Caki2 (cell line): ENCODE measurements at places on chromosomes 1 and 21.

DNA sequence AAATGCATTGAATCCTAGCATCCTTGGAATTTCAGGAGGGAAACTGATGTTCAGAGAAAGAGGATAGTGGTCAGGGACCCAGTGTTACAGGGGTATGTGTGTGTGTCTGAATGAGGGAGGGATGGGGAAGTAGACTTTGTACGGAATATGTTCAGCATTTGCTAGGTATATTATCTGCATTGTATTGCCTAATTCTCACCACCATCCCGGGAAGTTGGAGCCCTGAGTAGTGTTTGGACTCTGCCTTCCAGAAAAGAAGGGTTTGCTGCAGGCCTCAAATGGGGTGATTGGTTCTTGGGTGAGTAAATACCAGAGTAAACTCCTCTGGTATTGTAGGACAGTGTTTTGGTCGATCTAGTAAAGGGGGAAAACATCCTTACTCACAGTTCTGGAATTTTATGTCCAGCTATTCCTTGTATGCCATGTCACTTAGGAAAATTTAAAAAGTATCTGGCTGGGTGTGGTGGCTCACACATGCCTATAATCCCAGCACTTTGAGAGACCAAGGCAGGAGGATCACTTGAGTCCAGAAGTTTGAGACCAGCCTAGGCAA lies 7.1 kb upstream of the ZNF496 start:
- DNase-seq, result no peak

DNA sequence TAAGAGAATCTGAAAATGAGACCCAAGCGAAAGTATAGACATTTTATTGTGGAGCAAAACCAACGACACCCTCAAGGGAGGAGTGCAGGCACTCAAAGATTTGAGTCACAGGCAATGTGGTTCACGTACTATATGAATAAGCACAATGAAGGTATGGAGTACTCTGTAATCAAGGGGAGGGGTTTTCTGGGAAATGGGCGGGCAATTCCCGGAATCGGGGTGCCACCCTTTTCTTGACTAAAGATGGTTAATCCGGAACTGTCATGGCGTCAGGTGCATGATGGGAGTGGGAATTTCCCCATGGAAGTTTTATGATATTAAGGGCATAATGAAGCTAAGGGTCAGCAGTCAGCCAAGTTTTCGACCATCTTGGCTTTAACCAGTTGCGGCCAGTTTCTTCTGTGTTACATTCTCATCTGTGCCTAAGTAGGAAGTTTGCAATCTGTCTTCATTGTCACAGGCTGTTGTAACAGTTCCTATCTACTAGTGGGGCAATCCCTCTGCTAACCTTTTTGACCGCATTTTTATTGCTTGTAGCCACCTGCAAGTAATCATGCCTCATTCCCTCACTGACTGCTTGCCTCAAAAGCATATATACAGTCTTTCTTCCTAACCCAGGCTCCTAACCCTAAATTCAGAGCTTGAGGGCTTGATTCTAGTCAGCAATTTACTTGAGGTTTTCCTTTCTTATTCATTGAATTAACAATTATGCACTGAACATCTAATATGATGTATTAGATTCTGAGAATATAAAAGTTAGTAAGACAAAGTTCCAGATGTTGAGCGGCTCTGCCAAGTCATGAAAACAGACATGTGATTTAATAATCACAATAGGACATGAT lies 775 bp upstream of the AIM2 start:
- DNase-seq, result no peak

DNA sequence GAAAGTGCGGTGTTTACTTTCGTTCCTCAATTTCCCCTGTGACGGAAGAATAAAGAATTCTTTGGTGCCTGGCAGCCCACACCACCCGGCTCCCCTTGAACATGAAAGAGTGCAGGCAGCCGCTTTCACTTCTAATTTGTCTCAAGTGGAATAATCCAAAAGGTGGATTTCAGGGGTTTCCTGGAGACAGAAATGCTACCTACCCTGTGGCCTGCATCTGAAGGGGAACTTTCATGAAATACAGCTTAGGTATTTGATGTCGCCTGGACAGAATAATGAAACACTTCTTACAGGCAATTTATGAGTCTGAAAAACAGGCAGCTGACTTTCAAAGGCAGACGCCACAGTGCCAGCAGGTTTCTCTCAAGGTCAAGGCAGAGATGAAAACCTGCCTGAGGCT lies 169.5 kb upstream of the USP24 start:
- DNase-seq, result no peak

DNA sequence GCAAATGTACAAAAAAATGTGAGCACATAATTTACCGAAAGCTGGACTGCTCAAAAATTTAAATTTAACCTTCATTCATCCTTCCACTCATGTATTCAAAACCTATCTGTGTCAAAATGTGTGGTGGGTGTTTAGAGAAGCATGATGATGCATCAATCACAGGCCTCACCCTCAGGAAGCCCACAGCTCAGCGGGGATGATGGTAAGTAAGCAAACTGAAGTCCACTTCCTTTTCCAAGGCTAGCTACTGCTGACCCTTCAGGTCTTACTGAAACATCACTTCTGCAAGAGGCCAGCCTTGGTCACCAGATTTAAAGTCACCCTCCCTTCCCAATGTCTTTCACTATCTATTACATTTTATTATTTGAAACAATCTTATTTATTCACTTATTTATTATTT lies 254.5 kb downstream of the DNM3 start:
- DNase-seq, result no peak

DNA sequence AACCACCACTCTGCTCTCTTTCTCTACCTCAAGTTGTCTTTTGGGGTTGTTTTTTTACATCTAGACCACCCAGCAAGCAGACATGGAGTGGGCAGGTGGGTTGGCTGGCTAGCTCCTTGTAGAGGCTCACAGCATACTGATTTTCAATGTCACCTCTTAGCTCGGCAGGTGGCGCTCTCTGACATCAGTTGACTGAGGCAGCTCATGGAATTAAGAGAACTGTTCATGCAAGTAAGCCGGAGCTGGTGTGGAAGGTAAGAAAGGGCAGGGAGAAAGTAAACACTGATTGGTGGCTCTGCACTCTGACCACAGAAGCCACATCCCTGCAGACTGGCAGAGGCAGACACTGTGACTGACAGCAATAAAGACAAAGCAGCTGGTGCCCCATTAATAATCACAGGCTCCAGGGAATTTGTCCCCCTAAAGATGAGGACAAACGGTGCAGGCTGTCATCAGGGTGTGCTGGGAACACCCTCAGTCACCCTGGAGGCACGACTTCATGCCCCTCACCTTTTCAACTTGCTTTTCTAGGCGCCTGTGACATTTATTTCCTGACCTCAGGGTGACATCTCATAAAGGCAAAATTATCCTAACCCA lies 226.8 kb downstream of the LMX1A start:
- DNase-seq, result peak; percentile 40

- DNase-seq, result no peak
Observed at GRCh38 chr1:111470596-111470995, 3.2 kb upstream of the C1orf162 start.

- DNase-seq, result peak; percentile 91
Observed at GRCh38 chr1:225454733-225455132, 26.9 kb upstream of the LBR start.

DNA sequence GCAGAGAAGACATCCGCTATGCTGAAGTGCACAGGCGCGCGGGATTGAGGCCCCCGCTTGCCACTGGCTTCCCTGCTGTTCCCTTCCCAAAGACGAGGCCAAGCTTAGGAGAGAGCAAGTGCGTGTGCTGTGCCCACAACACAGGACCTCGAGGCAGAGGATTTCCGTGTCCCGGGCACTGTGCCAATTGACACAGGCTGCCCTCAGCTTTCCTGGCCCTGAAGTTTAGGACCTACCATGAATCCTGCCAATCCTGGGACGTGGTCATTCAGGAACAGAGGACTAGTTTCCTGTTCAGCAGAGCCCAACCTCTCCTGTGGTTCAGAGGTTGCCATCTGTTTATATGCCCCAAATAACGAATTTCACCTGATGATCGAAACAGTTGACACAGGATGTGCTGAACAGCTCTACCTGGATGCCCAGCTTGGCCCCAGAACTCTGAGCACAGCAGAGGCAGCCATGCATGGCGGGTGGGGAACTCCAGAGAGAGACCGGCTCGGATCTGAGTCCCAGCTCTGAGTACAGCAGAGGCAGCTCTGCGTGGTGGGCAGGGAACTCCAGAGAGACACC lies 22.0 kb downstream of the SLC37A1 start:
- DNase-seq, result no peak

GRCh38 chr1:230147253-230148125 lies 80.5 kb downstream of the GALNT2 start:
- DNase-seq, result no peak

- DNase-seq, result peak; percentile 96
Observed at GRCh38 chr1:26126321-26127084, 14.9 kb downstream of the PDIK1L start.

DNA sequence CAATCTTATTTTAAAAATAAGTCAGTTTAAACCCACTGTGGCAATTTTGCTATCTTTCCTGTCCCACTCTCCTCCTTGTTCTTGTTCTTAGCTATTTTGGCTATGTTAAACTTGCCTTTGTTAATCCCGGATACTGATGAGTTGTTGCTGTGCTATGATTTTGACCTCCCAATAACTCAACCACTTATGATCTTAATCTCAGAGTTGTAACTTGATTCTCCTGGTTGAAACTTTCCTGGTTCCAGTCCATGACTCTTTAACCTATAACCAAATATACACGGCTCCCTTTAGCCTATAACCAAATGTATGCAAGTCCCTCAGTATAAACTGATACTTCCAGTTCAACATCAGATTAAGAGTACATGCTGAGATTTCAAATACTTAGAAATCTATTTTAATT lies 15.6 kb upstream of the ACADM start:
- DNase-seq, result no peak

DNA sequence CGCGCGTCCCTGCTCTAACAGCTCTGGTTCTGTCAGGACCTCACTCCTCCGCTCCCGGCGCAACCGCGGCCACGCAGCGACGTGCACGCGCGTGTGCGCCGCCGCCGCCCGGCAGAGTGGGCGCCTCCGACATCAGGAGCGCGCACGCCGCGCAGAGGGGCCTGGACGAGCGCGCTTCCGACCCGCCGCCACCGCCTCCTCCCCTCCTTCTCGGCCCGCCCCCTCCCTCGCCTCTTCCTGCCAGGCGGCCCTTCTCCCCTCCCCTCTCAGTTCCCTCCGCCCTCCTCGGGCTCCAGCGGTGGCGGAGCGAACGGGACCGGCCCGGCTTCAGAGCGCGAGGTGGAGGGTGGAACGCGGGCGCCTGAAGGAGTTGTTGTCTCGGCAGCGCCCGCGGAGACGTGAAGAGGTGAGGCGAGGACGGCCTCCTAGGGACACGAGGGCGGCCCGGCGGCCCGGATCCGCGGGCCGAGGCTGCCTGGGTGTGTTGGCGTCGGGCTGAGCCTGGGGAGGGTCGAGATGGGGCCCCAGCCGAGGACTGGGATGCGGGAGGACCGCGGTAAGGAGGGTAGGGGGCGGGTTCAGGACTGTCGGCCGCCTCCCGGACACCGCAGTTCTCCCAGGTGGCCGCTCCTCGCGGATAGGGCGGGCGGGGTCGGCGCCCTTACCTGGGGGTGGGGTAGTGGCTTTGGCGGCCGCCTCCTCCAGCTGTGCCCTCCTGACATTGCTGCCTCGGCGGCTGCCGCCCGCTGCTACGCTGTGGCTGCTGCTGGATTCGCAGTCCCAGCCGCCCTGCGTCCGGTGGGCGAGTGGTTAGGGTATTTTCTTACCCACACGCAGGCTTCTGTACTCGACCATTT lies at the start of gene RABGAP1L:
Gene RABGAP1L, plus strand, starts transcription at position 269 of the 857 bp plus-strand sequence.
- peak; percentile 95 for DNase-seq

DNA sequence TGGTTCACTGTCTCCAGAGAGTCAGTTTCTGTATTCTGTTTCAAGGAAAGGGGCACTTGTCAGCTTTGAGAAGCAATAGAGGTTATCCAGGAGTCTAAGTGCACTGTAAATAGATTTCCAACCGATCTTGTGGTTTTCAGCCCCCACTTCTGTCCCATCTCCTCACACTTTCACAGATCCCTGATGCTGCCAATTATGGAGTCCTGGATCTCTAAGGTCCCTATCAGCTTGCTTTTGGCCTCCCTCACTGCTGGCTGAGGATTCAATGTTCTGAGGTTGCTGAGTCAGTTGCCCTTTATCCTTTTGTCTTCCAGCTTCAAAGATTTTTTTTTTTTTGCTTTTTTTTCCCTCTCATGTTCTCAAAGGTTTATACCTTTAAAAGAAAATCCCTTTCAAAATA lies 98.4 kb downstream of the DIRAS3 start:
- DNase-seq, result no peak

DNA sequence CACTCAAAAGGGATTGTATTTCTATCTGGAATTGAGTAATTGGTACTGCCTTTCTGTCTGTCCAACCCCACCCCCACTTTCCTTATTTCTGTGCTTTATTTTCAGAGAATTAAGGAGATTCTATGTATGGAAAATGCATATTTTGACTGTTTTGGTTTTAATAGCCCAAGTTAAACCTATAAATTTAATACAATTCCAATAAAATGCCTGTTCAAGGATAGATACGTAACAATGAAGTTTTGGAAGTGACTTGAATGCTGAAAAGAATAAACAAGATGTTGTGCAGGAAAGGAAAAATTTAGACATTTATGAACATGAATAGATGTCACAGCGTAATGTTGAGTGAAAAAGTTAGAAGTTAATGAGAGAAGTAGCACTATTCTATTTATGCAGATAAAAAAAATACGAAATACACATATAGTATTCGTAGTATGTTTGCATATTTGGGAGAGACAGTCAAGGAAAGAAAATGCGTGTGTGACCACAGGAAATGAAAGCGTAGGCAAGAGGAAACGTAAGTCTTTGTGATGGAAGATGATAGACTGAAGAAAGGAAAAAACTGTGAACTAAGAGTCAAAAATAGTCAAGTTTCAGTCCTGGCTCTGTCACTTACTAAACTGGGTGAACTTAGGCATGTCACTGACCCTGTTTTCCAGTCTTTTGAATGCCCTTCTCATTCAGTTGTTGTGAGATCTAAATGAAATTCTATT lies 62.1 kb downstream of the MEF2D start:
- no peak for DNase-seq

- DNase-seq, result no peak
Observed at GRCh38 chr1:225666495-225666894, 13.6 kb upstream of the ENAH start.

DNA sequence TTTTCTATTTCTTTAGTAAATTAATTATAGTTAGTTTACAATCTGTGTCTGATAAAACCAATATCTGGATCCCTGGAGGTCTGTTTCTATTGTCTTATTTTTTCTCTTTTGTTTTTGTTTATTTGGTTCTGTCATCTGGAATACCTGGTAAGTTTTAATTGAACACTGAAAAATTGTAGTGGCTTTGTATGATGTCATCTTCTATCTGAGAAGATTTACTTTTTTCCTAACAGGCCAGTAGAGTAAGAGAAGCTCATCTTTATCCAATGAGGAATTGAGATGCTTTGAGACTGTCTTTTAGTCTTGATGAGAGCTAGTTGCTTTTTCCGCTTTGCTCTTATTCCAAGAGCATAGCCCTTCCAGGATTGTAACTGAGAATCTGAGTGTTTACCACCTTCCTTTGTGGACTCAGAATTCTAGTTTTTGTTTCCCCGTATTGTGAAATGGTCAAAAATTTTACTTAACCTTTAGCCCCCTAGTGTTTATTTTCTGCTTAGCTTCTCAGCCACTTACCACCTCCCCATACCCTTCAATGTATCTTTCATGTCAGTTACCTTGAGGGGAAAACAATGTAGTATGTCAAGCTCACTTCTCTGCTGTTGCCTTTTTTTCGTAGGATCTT lies 25.0 kb downstream of the PTGFRN start:
- DNase-seq, result no peak

GRCh38 chr1:26318338-26319064 lies 743 bp downstream of the CD52 start:
- DNase-seq, result no peak

GRCh38 chr1:43659212-43660166 lies 9.5 kb downstream of the KDM4A start:
- no peak for DNase-seq

- DNase-seq, result no peak
Observed at GRCh38 chr1:61135291-61135690, 52.9 kb downstream of the NFIA start.
